ENCODE measurements at places on chromosomes 13 and 19.

- DNase-seq, result no peak
These were observed 69.2 kb downstream of the DHRS12 start for GRCh38 chr13:51734786-51735185.

- no peak for DNase-seq
These were observed 2.1 kb upstream of the KLHL26 start for GRCh38 chr19:18634612-18635297.

DNA sequence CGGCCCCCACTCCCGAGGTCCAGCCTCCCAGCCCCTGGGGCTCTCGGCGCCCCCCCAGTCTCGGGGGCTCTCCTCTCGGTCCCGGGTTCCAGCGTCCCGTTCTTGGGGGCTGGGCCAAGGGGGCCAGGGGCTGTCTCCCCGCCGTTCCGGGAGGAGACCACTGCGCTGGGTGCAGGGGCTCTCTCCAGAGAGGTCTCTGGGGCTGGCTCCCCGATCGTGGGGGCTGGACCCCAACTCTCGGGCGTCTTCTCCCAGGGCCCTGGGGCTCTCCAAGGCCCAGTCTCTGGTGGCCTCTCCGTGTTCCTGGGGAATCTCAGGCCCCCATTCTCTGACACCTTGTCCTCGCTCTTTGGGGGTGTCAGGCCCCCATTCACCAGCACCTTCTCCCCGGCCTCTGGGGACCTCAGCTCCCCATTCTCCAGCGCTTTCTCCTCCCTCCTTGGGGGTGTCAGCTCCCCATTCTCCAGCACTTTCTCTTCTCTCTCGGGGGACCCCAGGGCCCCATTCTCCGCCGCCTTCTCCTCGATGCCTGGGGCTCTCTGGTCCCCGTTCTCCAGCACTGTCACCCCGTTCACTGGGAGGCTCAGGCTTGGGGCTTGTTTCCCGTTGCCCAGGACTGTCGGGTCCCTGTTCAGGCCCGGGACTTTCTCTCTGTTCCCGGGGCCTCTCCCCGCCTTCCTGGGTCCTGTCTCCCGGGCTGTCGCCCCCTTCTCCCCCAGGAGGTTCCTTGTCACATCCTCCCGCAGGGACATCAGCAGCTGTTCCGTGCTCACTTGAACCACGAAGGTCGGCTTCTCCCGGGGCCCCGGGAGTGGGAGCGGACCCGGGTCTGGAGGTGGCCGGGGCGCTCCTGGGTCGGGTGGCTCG, 13.7 kb downstream of the LMTK3 start:
- DNase-seq, result no peak

GRCh38 chr13:66803013-66803807, 426.9 kb downstream of the PCDH9 start:
- DNase-seq, result no peak

DNA sequence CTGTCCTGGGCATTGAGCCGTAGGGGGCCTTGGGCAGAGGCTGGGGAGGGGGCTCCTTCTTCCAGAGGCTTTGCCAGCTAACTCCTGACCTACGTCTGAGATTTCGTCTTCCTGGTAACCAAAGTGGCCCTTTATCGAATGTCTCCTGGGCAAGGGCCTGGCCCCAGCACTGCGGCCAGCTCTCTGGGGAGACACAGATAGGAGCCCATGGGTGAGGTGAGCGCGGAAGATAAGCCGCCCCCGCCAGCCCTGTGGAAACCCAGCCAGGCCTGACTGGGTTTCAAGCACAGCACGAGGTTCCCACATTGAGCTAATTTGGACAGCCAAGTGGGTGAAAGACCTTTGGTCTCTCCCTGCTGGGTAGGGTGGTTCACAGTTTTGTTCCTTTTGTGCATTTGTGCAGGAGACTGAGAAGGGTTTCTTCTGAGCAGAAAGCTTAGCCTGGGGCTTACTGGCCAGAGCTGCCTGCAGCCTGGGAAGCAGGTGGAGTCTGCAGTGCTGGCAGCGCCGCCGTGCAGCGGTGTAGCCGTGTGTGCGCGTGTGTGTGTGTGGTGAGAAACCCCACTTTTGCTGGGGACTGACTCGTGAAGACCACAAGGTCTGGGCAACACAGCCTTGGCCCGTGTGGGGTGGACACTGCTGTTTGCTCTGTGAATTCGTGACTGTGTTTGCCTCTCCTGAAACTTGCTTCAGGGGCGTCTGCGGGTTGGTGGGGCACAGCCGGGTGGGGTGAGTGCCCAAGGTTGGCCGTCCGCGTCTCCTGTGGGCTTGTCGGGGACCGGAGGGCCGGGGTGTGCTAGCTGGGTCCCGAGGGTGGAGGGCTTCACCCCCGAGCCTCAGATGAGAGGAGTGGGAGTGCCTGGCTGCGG, 2.5 kb downstream of the BSG start:
- DNase-seq, result no peak

DNA sequence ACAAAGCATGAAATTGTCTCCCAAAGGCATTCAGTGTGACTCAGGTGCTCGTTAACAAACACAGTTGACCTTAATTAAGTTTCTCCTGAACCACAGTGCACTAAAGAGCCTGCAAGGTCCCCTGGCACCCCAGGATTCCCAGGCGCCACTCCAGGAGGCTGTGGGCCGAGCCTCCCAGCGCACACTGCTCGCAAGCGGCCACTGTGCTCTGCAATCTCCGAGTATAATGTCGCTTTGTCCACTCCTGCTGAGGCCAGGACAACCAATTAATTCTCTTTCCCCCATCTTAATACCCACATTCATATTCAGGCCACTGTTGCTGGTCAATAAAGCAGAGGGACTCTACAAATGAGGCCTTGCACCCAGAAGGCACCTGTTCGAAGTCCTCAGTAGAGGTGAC, 8.8 kb downstream of the RAB20 start:
- DNase-seq, result no peak

DNA sequence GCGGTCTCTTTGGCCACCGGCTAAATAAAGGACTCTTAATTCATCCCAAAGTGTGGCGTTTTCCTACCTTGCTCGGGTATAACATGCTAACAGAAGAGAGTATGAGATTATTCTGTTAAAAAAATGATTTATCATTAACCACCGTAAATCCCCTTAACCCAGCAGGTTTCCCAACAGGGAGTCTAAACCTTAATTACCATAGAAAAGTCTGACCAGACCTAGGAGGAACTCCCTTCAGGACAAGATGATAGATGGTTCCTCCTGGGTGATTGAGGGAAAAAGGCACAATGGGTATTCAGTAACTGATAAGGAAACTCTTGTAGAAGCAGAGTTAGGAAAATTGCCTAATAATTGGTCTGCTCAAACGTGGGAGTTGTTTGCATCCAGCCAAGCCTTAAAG, 193.7 kb downstream of the ZNF737 start:
- DNase-seq, result no peak

DNA sequence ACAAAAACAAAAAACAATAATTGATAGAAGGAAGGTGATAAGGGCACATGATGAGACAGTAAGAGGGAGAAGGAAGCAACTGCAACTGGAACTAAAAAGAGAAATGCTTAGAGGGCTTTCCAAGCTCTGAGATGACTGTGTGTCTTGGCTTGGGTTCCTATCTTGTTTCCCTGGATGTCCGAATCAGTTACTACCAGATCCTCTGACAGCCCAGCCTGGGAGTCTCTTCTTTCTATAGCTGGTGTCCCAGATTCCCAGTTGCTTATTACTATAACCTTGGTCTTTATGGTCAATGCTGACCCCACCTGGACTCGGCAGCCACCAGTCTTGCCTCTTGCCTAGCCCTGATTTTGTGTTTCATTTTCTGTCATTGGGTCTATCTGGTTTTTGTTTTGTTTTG, 116.4 kb downstream of the RFC3 start:
- no peak for DNase-seq

DNA sequence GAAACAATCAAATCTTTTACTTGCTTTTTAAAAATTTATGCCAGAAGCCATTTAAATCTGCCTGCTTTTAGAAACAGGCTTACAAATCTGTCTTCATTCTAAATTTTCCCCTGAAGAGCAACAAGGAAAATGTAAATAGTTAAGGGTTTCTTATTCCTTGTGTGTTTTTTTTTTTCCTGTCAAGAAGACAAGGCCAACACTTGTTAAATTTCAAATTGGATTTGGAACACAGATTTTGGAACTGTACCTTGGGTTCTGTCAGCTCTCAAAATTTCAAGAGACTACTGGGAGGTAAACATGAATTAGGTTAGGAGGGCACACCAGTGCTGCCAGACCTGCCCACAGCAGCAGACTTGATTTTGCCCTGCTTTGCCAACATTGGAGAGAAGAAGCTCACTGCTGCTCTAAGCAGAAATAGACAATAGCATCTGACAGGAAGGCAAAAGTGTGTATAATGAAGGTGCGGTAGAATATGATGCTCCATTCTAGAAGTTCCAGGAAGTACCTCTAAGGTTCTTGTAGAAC, 121.7 kb downstream of the NHLRC3 start:
- no peak for DNase-seq

DNA sequence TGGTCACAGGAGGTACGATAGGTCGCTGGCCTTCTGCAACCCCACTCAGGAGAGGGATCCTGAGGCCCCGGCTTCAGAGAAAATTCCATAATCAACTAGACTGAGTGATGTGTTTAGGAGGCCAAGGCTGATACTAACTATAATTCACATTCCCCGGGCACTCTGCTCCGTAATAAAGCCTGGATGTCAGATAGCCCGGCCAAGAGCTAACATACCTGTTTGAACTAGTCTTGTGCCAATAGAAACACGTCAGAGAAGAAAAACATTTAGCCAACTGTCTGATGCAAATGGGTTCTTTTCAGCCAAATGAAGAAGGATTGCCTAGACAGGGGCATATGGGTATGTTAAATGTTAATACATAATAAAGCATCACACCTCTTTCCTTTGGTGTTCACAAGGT, 204.2 kb downstream of the TSHZ3 start:
- no peak for DNase-seq

- peak; percentile 63 for DNase-seq
These were observed 966 bp downstream of the JUNB start for GRCh38 chr19:12792051-12792852.

- no peak for DNase-seq
These were observed 692.8 kb upstream of the SGCG start for GRCh38 chr13:22487932-22488331.

GRCh38 chr19:11722414-11722813, 16.3 kb downstream of the ZNF823 start:
- no peak for DNase-seq

DNA sequence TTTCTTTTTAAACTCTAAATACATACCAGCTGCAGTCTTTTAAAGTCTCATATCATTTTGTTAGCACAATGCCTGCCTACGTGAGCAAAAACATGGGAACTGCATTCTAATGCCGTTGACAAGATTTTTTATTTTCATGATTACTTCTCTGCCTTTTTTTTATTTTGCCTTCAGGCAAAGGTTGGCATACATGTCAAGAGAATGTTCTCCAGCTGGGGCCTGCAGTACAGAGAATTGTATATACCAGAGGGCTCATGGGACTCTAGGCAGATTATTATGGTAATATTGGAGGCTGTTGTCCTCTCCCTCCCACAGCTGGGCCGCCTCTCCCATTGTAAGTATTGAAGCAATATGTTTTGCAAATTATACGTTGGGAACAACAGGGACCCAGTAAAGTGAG, 53.9 kb upstream of the OBI1 start:
- no peak for DNase-seq

DNA sequence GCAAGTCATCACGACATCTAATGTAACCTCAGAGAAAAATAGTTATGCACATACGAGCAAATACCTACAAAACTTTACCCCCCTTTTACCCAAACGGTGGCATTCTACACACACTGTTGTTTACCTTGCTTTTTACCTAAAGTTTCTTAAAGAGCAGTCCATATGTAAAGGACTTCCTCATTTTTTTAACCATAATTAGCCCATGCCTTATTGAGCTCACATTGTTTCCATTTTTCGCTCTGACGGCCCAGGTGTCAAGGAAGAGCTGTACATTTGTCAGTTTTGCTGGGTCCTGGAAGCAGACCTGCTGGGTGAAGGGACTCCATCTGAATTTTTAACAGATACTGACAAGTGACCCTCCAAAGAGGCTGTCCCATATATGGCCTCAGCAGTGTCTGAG, 89.4 kb downstream of the STK24 start:
- DNase-seq, result no peak

DNA sequence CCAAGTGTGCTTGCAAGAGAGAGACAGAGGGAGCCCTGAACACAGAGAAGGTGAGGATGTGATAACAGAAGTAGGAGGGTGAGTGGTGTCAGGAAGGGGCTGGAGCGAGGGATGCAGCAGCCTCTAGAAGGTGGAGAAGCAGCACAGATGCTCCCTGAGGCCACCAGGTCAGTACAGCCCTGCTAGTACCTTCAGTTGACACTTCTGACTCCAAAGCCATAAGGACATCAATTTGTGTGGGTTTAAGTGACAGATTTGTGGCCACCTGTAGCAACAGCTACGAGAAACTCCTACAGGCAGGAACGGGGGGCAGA, 6.9 kb downstream of the ERICH4 start:
- DNase-seq, result no peak

DNA sequence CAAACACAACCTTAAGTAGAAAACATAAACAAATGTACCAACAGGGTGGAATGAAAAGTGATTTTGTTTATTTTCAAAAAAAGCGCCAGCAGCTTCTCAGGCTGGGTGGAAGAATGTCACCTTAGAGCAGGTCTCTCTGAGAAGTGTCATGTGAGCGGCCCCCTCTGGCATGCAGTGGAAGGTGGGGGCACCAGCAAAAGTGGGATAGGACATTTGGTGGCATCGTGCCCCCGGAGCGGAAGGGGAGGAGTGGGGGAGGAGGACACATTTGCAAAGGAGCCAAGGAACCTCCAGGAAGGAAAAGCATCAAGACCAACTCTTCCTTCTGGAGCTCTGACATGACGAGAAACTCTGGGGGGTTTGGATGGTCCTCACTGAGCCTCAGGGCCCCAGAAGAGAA, 635.3 kb downstream of the UQCRFS1 start:
- DNase-seq, result no peak

GRCh38 chr13:105740739-105741138, 794.7 kb downstream of the EFNB2 start:
- DNase-seq, result no peak

DNA sequence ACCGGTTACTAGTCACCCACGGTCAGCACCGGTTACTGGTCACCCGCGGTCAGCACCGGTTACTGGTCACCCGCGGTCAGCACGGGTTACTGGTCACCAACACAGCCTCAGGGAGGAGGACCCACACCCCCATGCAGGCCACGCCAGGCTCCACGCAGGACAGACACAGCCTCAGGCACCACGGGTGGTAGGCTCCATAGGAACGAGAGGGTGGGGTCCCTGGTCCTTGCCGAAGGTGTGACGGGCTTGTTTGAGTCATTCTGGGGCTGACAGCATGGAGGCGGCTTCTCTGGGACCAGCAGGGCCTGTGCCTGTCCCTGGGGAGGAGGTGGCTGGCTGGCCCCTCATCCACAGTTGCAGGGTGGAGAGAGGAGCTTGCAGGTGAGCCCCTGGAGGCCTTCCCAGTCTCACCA, 122.8 kb upstream of the SOX1 start:
- no peak for DNase-seq

GRCh38 chr19:18828786-18829185, 3.0 kb upstream of the UPF1 start:
- DNase-seq, result no peak

GRCh38 chr13:113489549-113490495, 689 bp downstream of the DCUN1D2 start:
- DNase-seq, result peak; percentile 20

Data from T-helper 2 cell (primary cell).